ENCODE measurements at places on chromosomes 4 and X. TPM values are rescaled to one million over a fixed set of nuclear protein-coding genes. Genes with fewer than 3 reads are reported as not detected.

CENPVL1 gene
- total RNA-seq, result not detected

TEX13C gene
- not detected for total RNA-seq

MAGEB2 gene
- total RNA-seq, result not detected

PARM1 gene
- total RNA-seq, result 0.35 TPM

F9 gene
- total RNA-seq, result not detected

GAGE13 gene
- total RNA-seq, result not detected

ANAPC4 gene
- total RNA-seq, result 26.2 TPM

CCNG2 gene
- total RNA-seq, result 153 TPM

DMRTC1B gene
- total RNA-seq, result 0.20 TPM

- peak; percentile 35 for DNase-seq
Observed at GRCh38 chrX:68648960-68649359, 1.5 kb downstream of the STARD8 start.

DNA sequence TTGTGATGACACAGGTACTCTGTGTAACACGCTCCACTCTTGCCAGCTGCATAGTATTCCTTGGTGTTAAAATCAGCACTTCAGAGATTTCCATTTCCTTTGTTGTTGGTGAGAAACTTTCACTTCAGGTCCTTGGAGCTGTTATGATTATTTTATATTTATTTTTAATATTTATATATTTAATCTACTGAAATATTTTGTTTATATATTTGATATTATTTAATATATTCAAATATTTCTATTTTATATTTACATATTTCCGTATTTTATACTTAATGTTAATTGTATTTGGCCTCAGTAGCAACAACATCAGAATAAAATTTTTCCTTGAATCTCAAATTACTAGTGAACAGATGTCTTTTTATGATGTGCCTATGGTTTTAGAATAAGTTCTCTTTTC, 225.3 kb downstream of the MAGEB17 start:
- no peak for DNase-seq

DNA sequence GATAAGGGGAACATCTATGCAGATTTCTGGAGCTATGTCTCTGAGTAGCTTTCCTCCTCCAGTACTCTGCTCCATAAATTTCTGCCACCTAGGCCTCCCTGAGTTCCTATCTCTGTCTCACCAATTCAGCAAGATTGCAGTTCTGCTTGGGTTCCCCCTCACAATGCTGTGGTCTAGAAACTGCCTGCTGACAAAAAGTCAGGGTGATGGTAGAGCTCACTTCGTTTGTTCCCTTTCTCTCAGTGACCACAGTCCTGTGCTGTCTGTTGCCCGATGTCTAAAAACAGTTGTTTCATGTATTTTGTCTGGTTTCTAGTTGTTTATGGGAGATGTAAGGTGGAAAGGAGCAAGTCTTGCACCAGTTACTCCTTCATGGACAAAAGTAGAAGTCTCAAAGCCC, 41.1 kb downstream of the AMMECR1 start:
- DNase-seq, result peak; percentile 87

- DNase-seq, result no peak
Observed at GRCh38 chr4:168981460-168981859, 28.6 kb downstream of the CBR4 start.

DNA sequence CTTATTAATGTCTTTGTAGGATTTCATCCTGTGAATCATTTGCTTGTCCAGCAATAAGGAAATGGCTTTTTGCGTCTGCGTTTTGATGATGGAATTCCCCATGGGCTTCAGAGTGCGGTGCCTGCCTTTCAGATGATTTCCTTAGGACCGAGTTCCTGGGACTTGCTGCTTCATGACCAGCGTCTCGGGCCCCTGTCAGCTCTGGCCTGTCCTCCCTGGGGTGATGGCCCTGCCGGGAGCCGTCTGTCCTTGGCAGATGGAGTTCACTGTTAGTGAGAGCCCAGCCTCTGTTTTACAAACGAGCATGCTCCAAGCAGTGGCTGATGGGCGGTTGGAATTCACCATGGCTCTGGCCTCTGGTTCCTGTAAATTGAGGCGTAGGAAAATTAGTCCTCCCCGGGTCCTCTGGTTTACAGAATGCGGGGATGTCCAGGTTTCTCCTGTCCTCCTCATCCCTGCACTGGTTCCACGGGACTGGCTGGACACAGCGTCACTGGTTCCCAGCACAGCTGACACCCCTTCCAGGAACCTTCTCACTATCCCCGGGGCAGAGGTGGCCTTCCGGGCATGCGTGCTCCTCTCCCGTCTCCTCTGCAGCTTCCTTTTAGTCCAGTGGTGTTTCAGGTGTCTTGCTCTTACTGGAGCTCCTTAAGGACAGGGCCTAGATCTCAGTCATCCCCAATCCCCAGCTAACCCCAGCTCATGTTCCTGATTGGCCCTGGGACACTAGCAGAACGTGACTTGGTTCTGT, 34.9 kb downstream of the TBC1D14 start:
- DNase-seq, result peak; percentile 85

DNA sequence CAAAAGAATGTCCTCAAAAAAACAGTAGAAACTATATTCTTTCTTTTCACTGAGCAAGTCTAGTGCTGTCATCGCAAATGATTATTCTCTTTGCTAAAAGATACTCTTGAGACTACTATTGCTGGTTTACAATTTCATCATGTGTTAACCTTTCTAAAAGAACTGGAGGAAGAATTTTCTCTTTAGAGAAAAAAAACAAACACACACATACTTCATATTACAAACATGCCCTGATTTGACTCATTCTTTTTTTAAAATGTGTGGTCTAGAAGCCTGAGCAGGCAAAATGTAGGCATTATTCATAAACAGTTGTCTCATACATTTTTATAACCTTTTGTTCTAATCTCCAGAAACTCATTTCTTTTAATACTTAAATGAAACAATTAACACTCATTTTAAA, 60.6 kb upstream of the FAT4 start:
- no peak for DNase-seq

DNA sequence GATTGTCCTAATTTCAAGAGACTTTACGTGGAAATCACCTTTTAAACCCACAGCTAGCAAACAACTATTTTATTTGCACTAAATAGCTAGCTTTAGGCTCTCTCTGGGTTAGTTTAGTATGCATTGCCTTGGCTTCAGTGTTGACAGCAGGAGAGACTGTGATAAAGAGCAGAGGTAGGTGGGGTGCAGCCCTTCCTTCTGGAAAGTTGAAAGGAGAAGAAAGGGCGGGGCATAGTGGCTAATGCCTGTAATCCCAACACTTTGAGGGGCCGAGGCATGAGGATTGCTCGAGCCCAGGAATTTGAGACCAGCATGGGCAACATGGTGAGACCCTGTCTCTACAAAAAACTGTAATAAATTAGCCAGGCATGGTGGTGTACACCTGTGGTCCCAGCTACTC, 29.0 kb upstream of the TMEM154 start:
- DNase-seq, result no peak

- DNase-seq, result no peak
Observed at GRCh38 chr4:145346081-145346480, 135.6 kb upstream of the SMAD1 start.

- no peak for DNase-seq
Observed at GRCh38 chr4:47715716-47716416, 122.0 kb downstream of the CORIN start.

- no peak for DNase-seq
Observed at GRCh38 chr4:1866189-1866661, 5.0 kb upstream of the NSD2 start.

- DNase-seq, result no peak
Observed at GRCh38 chrX:67328476-67328875, 215.3 kb upstream of the AR start.

- DNase-seq, result peak; percentile 70
Observed at GRCh38 chrX:10794203-10794630, 173.8 kb upstream of the MID1 start.

- DNase-seq, result peak; percentile 65
Observed at GRCh38 chr4:109014593-109015412, 251.9 kb upstream of the ETNPPL start.

DNA sequence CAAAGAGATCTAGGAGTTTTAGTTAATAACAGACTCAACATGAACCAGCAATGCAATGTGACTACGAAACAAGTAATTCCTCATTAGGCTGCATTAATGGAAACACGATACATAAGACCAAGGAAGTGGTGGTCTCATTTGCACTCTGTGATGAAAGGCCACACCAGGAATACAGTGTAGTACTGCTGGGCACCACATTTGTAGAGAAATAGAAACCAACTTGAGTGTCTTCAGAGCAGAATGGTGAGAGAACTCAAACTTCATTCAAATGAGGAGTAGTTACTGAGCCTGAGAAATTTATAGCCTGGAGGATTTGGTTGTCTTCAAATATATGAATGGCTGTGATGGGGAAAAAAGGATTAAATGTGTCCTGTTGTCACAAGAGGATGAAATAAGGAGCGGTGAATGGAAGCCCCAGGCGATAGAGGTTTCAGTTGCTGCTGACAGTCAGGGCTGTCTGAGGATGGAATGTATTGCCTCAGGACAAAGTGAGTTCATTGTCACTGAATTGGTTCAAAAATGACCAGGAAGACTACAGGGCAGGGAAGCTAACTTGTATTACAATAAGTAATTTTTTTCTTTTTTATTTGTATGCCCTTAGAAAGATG, 50.9 kb downstream of the NFKB1 start:
- DNase-seq, result no peak

- peak; percentile 26 for DNase-seq
Observed at GRCh38 chr4:162450531-162451035, 286.8 kb upstream of the FSTL5 start.

DNA sequence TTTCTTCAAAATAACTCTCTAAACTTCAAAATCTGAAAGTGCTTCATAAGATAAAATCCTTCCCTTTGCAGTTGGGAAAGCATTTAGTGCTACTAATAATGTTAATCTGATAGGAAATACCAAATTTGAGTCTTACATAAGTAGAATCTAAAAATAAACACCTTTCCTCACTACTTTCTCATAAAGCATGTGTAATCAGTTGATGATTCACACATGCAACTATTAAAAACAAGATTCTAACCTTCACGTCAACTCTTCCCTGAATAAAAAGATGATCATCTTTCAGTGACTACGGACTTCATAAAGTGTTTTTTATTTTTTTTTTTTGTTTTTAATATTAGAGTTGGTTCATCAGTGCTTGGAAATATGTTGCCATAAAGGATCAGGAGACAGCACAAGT, 172.6 kb downstream of the ACTRT1 start:
- DNase-seq, result peak; percentile 0

Measured in renal cortical epithelial cell (primary cell).